Fibroblast of skin of left quadriceps (primary cell): ENCODE measurements at places on chromosomes 1 and 21.

GRCh38 chr1:198281911-198282310 is 125.1 kb downstream of the NEK7 start:
- no peak for DNase-seq

GRCh38 chr1:55214212-55214933 is 791 bp downstream of the USP24 start:
- DNase-seq = no peak

DNA sequence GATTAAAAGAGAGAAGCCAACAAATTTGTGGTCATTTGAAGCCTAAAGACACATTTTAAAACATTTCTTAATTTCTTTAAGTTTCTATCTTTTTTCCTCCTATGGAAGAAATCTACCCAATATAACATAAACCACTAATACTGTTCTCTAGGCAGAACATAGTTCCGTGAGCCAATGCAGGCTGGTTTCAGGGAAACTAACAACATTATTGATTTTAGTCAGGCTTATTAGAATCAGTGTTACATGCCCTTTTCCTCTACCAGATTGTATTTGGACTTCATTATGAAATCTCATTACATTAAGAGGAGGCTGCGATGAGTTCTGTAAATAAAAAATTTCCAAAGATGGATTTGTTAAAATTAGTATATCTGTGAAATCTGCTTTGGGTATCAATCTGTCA is 249.9 kb downstream of the PTBP2 start:
- no peak for DNase-seq

- no peak for DNase-seq
Observed at GRCh38 chr1:209661071-209661470, 8.8 kb upstream of the LAMB3 start.

DNA sequence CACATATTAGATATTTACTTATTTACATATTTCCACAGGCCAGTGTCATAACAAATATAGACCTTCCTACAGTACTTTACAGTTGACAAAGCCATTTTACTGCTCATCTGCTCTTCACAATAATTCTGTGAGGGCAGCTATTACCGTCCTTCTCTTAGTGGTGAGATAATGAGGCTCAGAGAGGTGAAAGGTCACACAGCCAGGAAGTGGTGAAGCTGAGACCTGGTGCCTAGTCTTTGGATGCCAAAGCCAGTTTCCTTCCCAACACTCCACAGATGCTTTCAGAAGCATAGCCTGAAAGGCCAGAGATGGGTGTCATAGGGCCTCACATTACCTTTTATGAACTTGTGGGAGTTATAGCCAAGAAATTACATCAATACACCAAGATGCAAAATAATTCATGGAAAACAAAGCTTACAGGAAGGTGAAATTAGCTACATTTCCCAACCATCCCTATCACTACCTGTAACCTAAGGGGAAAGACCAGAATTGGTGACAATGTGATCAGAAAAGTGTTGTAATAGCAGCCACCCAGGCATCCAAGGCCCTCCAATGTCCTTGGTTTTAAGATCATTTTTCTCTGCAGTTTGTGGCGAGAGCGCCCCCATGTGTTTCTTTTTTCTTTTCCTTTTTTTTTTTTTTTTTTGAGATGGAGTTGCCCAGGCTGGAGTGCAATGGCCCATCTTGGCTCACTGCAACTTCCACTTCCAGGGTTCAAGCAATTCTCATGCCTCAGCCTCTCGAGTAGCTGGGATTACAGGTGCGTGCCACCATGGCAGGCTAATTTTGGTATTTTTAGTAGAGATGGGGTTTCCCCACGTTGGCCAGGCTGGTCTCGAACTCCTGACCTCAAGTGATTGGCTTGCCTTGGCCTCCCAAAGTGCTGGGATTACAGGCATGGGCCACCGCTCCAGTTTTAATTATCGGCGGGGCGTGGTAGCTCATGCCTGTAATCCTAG is 26.5 kb upstream of the RPL11 start:
- DNase-seq = no peak

DNA sequence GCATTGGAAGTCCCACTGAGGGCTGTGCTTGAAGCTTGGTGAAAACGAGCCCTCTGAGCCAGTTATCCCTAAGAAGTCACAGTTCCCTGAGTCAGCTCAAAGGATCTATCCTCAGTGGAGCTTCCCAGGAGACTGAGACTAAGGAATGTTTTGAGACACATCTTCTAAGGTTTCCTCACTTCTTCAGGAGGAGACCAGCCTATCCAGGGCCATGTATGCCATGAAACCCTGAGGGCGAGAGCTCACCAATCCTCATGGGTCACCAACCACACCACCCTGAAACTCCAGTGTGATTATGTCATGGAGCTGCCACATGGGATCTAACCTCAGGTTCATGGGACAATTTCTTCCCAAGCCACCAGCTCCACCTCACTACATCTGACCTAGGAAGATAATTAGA is 7.6 kb upstream of the TIE1 start:
- DNase-seq = no peak

GRCh38 chr1:235841938-235842545 is 24.7 kb downstream of the LYST start:
- no peak for DNase-seq

- no peak for DNase-seq
Observed at GRCh38 chr1:236925386-236925785, 78.9 kb downstream of the MT1HL1 start.

GRCh38 chr1:30366911-30367310 is 356.5 kb downstream of the MATN1 start:
- no peak for DNase-seq
